ENCODE measurements at places on chromosomes 5 and 9.

DNA sequence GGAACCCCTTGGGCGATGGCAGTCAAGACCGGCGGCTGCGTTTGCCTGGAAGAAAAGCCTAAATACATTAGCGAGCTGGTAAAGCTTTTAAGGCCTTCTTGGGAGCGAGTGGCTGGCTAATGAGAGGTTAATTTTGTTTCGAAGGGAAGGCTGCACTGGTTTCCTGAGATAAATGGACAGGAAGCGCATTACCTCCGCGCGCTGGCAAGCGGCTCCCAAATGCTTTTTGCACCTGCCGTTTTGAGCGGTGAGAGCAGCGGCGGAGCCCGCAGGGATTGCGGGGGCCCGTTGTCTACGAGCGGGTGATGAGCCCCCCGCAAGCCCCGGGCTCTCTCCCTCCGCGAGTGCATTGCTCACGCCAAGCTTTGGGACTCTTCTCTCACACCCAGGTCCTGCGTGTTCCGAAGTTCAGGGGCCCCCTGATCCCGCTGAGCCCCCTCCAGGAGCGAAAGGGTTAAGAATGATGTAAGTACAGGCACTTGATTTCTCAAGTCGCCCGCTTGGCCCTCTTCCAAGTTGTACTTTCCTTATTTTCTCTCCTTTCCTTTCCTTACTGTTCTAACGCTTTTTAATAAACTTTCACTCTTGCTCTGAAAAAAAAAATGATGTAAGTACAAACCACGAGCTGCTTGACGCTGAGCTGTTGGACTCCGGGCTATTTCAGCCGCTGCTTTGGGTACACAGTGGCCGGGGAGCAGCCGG lies 3.1 kb upstream of the RGMB start:
- no peak for DNase-seq

DNA sequence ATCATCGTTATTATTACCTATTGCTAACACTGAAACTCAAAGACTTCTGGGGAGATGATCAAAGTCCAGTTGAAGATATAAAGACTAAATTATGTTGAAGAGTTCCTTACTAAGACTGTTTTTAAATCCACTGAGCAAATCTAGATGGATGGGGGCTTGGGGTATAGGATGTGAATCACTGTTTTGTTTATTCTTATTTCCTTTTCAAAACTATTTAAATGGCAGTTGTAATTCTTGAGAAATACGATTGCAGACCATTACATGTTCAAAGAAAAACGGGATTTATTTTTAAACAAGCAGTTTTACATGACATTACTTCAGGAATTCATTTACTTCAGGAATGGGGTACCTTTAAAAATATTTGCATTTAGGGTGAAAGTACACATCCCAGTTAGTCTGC lies 4.3 kb downstream of the RASGRF2 start:
- no peak for DNase-seq

GRCh38 chr9:92769286-92769685 lies 4.7 kb upstream of the BICD2 start:
- no peak for DNase-seq

- peak; percentile 90 for DNase-seq
Observed at GRCh38 chr5:174724484-174725260, at the start of gene MSX2. TSS of gene MSX2 (plus strand) at chr5:174724582. CDS start at chr5:174724660, 78 bp downstream.

DNA sequence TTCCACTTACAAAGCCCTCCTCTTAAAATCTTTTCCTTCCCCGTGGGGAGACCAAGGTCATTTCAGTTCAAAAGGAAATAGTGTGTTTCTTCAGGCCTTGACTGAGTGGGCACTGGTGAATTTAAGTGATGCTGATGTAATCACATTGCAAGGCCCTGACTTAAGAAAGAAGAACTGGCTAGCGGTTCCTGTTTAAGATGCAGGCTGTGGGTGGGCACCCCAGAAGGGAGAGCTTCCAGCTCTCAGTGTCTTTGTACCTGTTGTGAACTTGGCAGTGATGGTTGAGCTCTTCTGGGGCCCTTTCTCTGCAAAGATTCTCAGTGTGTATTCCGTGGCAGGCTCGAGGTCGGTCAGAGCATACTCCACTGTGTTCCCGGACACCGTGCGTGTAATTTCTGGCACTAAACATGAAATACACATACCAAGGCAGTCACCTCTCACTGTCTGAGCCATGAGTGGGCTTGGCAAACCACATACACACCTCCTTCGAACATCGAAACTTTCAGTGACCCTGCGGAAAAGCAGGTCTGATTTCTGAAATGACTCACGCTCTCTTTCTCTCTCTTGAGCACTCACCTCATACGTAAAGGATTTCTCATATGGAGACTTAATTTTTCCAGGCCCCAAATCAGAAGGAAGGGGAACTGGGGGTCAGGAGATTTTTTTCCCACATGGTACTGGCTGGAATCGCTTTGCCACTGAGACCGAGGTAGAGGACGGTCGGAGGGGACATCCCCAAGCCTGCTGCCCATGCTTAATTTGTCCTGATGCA lies 81.9 kb downstream of the TNC start:
- DNase-seq, result no peak

DNA sequence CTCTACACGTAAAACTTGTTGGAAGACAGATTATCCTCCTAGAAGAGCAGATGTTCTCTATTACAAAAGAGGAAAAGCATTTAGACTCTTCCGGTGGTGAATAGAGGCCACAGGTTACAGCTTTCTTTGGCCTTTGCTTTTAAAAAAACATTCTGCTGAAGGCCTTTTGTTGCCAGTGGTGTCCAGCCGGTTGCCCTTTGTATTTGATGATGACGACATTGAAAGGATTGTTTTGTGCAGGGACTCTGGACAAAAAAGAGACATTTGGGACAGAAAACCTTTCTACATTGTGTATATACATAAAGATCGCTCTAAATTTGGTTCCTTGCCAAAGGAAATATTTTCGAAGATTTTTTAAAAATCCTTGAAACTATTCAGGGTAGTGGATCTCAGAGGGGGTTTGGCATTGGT lies 180.3 kb downstream of the C9orf152 start:
- DNase-seq, result no peak

Measured in HTR-8/SVneo (cell line).